Hematopoietic multipotent progenitor cell (in vitro differentiated cells): ENCODE measurements at places on chromosomes 1 and 21.

DNA sequence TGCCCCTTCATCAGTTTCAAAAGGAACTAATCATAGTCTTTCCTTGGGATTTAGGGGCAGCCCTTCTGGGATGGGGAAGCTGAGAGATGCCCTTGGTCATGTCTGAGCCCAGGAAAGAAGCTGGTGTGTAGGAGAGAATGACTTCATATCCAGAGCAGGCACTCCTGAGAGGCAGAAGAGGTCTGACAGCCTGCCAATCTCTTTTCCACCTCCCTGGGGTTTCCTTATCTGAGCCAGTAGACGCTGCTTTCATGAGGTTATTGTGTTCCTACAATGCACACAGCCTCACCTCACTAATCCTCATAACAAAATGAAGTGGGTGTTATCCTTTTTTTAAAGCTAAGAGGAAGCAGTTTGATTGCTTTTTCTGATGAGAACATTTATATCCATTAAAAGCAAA lies 14.1 kb downstream of the ROR1 start:
- no peak for DNase-seq

GRCh38 chr1:67612788-67613241 lies 72.2 kb upstream of the GADD45A start:
- DNase-seq: no peak

DNA sequence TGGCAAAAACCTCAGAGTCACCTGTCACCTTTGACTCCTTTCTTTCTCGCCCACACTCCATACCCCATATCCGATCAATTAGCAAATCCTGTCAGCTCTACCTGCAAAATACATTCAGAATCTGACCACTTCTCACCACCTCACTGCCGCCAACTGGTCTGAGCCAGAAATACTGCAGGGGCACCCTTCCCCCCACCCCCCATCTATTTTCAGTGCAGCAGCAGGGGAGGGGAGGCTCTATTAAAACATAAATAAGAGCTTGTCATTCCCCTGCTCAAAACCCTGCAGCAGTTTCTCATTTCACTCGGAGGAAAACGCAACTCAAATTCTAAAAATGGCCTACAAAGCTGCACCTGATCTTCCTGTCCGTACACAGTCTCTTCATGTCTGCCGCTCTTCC lies 3.9 kb downstream of the PKLR start:
- DNase-seq: no peak

- no peak for DNase-seq
These were observed 35.8 kb downstream of the SPEN start for GRCh38 chr1:15883326-15883725.

DNA sequence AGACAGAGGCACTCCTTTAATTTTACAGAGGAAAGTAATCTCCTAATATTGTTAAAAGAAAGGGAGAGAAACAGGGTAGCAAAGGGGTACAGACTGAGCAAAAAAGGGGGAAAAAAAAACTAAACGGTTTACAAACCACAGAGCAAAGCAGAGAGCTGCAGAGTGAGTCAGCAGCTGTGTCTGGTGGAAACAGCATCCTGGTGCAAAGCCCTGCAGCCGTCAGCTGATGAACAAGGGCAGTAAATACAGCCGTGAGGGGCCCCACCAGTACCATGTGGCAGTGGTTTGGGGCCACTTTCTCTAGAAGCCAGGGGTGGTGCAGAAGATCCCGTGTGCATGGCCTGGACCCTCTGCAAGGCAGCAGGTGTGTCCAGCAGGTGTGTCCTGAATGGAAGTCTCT lies 111.3 kb downstream of the ERG start:
- peak; percentile 81 for DNase-seq

DNA sequence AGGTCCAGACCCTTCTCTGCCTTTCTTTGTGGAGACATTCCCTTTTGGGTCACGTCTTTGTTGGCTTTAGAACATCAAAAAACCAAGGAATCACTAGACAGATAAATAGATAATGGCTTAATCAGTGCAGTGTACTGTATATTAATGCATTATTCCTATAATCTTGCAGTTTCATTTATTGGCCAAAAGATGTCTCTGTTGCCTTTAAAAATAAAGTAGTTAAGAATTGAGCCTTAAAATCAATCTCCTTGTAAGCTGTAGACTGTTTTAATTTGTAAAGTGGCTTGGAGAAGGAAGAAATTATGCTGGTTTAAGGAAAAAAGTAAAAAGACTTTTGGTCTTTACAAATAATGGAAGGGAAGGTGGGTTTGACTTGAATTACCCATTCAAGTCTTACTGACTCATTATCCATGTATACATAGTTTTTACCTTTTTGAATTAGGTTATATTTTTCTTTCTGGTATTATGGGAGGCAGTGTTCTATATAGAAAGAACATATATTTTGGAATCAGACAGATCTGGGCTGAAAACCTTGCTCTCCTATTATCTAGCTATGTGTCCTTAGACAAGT lies 84.6 kb downstream of the VPS13D start:
- DNase-seq: peak; percentile 9

DNA sequence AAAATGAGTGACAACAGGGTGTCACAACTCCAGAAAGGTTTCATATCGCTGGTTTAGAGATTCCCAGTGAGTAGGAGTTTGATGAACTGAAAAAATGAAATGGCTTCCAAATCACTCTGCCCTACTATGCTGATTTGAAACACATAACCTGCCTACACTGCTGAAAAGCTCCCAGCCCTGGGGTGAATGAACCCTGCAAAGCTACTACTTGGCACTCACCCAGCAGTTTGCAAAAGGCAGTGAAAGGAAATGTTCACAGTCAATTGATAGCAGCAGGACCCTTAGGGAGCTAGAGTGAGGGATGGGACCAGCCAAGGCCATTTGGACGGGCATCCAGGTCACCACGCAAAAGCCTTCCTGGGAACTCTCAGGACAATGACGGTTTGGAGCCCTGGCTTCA lies 44.4 kb upstream of the SRP9 start:
- DNase-seq: no peak

- DNase-seq: no peak
These were observed 66.2 kb downstream of the ATP2B4 start for GRCh38 chr1:203692565-203693470.

DNA sequence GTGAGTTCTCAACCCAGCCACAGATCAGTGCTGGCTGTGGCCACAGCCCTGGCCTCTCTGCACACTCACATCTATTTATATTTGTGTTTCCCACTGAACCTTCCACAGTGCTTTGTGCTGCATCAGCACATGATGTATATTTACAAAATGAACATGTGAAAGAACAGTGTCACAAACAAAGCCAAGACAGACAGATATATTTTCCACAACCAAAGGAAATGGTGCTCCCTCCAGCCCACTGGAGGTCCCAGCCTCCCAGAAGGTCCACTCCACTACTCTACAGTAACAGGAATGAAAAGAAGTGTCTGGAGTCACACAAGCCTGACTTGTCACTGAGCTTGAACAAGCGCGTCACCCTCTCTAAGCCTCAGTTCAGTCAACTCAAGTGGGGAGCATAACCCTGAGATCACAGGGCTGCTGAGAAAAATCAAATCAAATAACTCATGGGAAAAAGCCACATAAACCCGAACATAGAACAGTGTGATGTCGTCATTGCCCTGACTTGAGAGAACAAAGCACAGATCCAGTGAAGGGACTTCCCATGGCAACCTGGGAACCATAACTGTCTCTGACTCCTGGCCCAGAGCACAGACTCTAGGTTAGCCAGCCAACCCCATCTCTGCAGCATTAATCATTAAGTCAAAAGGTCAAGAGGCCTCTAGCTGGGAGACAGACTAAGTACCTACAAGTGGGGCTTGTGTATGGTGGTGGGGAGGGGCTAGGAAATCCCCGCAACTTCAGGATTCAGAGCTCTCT lies 121.2 kb downstream of the TRABD2B start:
- no peak for DNase-seq
